NCI-H2081 treated with DMSO at 0.1 percent for 48 hours (cell line): ENCODE measurements at places on chromosomes 12 and 14.

- no peak for DNase-seq
These were observed 93.5 kb downstream of the LMNTD1 start for GRCh38 chr12:25459541-25459951.

DNA sequence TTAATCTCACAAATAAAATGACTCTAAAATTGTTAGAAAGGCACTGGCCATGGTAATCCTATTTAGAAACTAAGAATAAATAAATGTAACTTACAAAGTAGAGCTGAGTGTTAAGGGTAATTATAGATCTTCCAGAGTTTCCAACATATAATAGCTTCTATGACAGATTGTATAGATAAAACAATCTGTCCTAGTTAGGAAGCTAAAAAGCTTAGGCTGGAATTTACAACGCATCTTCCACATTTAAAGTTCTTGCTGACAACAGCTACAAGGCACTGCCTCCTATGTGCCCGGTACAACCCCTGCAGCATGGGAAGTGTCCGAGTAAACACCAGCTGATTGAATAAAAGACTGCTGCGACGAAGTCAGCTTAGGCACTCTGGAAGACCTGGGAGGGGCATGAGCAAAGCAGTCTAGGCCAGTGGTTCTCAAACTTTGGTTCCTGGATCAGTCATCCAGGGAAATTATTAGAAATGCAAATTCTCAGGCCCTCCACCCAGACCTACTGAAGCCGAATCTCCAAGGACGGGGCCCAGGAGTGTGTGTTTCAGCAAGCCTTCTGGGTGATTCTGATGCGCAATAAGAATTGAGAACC lies 635.6 kb upstream of the TBX3 start:
- no peak for DNase-seq

DNA sequence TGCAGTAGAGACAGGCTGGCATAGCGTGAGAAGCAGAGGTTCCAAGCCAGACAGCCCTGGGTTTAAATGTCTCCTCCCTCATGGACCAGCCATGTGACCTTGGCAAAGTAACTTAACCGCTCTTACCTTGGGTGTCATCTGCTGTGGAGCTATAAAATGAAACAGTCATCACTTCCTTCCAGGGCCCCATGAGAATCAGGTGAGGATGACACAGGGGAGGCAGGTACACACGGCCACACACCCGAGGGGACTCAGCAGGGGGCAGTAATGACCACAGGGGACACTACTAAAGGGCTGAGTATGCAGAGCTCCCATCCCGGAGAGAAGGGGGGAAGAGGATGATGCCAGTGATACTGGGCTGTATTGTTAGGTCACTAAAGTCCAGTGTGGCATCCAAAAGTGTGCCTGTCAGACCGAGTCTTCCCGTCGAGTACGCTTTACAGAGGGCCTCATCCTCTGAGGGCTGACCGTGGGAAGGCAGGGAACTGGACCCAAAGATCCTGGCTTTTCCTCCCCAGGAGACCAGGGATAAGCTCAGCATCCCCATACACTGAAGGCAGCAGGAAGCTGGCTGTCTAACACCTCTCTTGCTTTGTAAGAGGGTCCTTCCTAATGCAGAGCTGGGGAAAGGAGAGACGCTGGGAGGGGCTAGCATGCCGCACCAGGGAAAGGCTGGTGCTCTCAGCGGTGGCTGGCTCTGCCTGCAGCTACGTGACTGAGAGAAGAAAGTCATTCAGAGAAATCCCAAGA lies 94.2 kb downstream of the SINHCAF start:
- DNase-seq, result no peak

DNA sequence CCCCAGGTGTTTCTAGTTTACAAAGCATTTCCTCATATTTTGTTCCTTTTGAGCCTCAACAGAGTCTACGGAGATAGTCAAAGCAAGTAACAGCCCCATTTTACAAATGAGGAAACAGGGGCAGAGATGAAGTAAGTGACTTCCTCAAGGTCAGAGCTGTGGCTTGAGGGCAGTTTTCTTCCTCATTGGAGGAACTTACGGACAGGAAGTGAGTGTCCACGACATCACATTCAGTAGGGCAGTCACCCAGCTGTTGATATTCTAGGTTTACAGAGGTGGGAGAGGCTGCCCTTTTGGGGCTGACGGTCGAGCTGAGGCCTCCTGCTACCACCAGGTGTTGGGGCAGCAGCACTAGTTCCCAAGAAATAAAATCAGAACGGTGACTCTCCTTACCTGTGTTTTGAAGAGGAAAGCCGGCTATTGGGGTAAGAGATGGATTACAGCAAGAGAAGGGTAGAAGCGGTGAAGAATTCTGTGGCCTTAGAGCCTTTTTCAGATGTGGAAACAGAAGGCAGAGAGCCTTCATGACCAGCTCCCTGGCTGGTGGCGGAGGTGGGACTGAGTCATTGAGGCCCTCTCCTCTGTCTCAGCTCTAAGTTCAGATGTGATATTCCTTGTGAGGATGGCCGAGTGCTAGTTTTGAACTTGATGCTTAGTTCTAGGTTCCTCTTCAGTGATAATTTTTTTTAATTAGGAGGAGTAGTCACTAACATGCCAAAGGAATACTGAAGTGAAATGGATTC lies 41.7 kb downstream of the SUSD6 start:
- no peak for DNase-seq

DNA sequence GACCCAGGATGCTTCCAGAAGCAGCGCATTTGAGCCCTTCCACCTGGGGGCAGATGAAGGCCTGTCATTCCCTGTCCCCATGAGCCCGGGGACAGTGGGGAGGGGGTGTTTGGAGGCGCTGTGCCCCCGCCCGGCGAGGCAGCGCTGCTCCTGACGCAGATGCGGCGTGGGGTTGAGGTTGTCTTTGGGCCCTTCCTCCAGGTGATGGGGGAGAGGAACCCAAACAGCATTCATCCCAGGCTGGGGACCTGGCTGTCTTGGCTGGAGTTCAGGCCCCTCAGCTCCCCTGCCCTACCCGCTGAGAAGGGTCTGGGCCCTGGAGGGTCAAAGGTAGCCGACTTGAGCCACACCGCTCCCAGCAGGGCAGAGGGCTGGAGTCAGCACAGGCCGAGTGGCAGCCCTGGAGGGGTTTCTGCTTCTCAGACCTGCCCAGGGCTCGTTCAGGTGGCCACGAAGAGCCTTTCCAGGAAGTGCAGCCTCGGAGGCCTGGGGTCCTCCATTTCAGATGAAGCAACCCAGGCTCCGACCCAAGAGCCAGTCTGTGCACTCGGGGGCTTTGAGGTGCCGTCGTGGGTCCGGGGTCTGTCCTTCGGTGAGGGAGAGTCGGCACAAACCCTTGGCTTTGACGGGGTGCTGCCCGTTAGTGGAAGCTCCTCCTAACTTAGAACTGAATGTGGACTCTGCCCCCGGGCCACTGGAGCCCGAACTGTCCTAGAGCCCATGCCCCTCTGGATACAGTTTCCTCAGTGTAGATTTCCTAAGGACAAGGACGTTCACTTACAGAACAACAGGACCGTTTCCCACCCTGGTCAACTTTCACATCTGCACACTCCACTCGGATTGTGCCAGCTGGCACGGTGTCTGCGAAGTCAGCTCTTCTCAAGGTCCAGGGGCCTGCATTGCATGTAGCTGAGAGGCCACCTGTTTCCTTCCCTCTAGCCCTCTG lies 16.1 kb downstream of the ACADS start:
- no peak for DNase-seq

GRCh38 chr14:71931492-71932228 lies 569 bp upstream of the RGS6 start:
- no peak for DNase-seq

GRCh38 chr12:50220363-50220995 lies 53.3 kb upstream of the CERS5 start:
- no peak for DNase-seq

GRCh38 chr14:105272623-105273022 lies 24.3 kb downstream of the BTBD6 start:
- DNase-seq, result no peak

DNA sequence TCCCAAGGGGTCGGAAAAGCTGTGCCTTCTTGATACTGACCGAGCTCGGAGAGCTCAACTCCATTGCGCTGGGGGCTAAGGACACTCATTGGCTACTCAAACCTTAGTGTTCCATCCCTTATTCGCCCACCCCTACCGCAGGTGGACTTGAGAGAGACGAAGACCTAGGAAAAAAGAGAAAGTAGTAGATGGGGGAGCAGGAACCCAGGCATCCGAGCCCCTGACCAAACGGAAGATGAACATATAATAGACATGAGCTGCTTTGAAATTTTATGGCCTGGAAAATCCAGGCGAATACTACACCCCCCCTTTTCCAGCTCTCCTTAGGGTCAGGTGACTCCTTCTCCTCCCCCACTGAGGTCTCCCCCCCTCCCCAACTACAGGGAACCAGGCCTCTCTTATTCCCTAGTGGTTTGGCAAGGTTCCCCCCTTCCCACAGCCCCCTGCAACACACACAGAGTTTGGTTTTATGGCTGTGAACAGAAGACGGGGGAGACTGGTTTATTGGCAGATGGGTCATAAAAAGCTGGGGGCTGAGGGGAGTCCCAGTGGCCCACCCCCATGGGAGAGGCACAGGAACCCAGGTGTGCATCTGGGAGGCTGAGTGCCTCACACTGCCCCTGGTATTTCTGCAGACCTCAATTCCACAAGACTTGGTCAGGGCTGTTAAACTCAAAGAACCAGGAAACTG lies 1.6 kb downstream of the GDF11 start:
- DNase-seq, result no peak

GRCh38 chr14:95725685-95726336 lies 11.9 kb upstream of the TCL1A start:
- no peak for DNase-seq

DNA sequence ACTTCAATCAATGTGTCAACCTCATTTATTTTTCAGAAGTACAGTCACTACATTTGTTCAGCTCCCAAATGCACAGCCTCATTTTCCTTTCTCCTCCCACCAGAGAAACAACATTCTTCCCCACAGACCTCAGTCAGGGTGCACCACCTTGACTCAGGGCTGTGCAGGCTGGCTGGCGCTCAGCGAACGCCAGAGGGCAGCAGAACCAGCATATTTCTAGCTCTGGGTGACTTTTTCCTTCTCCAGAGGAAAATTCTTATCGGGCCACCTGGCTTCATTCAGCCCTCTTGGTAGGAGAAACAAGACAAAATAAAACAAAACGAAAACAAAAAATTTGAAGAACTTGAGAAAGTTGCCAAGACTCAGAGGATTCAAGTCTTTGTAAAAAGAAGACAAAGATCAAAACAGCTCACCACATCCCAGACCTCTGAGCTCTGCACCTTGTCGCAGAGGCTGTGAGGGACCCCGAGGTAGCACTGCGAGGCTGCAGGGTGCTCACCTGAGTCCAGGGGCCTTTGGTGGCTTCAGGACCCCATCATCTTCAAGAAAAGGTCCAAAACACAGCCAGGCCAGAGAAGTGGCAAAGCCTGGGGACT lies 33.7 kb downstream of the PAH start:
- no peak for DNase-seq

- DNase-seq, result no peak
These were observed 322.0 kb downstream of the AACS start for GRCh38 chr12:125387206-125387605.

DNA sequence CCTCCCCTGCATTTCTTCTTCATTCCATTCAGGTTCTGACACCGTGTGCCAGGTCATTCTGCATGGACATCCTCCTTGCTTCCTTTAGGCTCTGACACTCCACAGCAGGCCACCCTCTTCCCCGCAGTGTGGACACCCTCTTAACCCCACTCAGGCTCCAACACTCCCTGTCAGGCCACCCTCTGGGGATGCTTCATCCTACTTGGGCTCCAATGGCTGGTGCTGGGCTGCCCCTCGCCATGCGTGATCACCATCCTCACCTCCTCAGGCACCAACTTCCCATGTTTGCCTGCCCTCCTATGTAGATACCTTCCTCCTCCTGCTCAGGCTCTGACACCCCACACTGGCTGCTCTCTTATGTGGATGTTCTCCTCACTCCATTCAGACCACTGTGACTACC lies 6.6 kb upstream of the SNRPF start:
- no peak for DNase-seq

- no peak for DNase-seq
These were observed 16.1 kb downstream of the MMAB start for GRCh38 chr12:109557200-109557599.

GRCh38 chr14:34457186-34457585 lies 4.9 kb downstream of the SPTSSA start:
- no peak for DNase-seq

- peak; percentile 81 for DNase-seq
These were observed 84.0 kb downstream of the LRP6 start for GRCh38 chr12:12182703-12183365.

DNA sequence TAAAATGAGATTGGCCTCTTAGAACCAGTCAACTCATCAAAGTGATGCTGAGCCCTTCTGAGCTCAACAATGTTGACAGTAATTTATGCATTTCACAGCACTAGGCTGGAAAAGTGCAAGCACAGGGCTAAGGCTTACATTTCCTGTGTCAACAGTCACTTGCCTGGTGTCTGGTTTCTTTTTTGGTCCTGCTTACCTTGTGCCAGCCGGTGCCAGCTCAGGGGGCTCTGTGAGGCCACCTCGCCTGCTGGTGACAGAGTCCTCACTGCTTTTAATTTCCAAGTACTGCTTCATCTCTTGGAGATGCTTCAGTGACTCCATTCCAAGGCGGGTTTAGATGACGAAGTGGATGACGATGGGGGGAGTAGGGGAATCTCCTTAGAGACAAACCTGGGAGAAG lies 53.1 kb upstream of the KCNA1 start:
- no peak for DNase-seq

GRCh38 chr14:99515301-99516155 lies 34.3 kb downstream of the CCNK start:
- no peak for DNase-seq

DNA sequence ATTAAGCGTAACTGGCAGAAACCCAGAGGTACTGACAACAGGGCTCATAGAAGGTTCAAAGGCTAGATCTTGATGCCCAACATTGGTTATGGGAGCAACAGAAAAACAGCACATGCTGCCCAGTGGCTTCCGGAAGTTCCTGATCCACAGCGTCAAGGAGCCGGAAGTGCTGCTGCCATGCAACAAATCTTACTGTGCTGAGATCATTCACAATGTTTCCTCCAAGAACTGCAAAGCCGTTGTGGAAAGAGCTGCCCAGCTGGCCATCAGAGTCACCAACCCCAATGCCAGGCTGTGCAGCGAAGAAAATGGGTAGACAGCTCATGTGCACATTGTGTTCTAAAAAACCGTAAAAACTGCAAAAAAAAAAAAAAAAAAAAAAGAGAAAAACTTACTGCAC lies 192.3 kb downstream of the MON2 start:
- DNase-seq, result no peak

DNA sequence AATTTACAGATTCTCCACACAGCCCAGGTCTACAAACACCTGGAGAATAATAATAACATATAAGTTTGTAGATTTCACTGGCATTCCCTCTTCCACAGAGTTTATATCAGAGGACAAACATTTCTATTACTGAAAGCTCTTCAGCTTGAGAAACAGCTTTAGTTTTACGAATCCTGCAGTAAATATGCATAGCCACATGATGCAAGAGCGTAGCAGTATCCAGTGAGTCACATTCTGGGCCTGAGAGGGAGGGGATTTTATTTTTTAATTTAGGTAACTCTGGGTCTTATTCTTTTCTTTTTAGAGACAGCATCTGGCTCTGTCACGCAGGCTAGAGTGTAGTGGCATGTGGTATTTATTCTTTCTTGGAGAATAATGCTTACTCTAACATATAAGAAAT lies 1002.8 kb downstream of the TRHDE start:
- no peak for DNase-seq
